ENCODE measurements at places on chromosomes 1 and 21.

DNA sequence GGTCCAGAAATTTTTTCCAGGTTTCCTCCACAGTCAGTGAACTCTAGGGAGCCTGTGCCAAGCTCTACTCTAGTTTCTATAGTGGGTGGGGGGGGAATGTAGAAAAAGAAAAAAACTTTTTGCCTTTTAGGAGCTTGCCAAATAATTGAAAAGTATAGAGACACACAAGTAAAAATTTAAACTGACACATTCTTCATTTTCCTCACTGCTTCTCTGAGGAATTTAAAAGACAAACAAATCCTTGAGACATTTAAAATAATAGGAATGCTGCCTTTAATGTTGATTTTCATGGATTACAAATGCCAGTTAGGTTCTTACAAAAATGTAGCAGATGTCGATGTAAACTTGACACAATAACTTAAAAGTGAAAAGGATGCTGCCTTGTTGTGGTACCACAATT, 241.9 kb downstream of the DNM3 start:
- DNase-seq: no peak

- DNase-seq: no peak
Measured at GRCh38 chr1:227776331-227776771, 39.1 kb upstream of the PRSS38 start.

GRCh38 chr1:64851664-64852063, 106.8 kb downstream of the RAVER2 start:
- DNase-seq: no peak

DNA sequence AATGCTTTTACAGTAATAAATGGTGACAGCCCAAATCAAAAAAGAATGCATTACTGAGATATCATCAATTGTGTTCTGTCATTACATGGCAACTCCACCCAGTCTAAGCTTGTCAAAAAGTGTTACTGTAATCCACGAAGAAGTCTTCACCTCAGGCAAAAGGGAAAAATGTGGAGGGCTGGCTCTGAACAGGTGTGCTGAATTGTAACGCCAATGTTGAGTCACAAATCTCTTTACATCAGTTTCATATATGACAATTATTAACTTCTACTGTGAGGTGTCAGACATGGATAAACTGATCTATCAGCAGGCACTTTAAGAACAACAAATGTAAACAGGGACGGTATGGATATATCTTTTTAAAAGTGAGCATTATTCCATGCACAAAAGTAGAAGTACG, 98.5 kb upstream of the DMRTA2 start:
- DNase-seq: no peak

DNA sequence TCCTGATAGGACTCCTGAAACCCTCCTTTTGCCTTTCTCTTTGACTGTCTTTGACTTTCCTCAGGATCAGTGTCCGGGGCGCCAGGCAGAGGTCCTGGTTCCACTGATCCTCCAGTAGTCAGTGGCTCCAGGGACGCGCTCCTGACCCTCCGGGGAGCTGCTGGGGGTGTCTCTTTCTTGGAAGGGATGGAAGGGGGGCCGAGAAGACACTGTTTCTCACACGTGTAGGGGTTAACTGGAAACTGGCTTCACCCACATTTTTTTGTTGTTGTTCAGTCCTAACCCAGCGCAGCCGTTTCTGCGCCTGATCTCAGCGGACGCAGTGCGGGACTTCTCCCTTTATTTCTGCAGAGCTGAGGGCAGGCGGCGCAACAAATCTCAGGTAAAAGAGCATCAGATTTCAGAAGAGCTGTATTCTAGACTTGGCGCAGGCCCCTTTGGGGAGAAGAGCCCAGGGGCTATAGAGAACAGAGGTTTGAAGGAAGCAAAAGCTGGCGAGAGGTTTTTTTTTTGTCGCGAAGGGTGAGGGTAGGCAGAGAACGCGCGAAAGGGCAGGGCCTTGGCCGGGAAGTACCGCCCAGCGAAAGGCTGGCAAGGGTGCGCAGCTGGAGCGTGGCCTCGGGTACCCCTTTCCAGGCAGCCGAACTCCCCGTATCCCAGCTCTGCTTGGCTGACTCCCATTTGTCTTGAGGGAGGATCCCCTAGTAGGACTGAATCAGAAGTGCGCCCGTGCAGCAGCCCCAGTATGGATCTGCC, 4.3 kb upstream of the LHX9 start:
- DNase-seq: no peak

- DNase-seq: no peak
Measured at GRCh38 chr1:64161357-64161941, 42.0 kb upstream of the UBE2U start.

DNA sequence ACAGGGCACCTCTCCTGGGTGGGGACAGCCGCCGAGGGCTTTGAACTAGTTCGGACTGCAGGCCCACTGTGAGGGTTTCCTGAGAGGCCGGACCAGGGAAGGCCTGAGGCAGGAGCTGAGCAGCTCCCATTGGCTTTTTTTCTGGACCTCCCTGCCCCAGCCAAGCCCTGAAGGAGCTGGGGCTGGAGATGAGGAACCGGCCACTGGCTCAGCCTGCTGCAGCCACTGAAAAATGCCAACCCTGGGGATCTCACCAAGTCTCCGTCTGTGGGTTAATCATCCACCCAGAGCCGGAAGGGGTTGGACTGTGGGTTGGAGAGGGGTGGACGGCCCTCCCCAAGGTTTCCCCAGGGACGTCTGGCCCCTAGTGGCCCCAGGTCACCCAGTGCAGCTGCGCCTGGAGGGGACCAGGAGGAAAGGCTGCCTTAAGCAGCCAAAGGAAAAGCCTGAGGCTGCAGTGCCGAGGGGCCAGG, 2.5 kb downstream of the VWA1 start:
- DNase-seq: no peak

GRCh38 chr1:101264697-101265096, 27.9 kb downstream of the S1PR1 start:
- DNase-seq: peak; percentile 45

DNA sequence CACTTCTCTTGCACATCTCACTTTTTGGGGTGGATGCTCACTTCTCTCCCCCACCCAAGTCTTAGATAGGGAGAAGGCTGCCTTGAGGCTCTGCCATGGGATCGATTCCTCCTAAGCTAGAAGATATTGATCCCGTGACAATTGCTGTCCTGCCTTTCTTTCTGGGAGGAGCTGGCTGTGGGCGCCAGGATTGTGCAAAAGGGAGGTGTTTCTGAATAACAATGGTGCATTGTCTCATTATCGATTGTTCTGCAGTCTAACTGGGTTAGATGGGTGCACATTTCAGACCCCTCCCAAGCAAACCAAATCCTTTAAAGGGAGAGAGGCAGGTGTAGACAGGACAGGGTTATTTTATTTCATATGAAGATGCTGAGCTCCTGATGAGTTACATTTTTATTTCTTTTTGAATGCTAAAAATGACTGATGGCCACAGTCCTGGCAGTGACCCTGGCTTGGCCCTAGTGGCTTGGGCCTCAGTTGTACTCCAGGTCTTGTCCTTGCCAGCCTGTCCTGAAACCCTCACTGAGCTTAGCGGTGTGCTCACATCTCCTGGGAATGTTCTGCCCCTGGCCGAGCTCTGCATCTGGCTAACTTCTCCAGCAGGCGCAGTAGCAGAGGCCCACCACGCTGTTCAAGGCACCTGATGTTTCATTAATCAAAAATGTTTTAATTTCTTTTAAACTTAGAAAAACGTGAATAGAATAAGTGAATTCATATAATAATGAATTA, 99.0 kb upstream of the KAZN start:
- no peak for DNase-seq

GRCh38 chr1:60213253-60213652, 139.7 kb upstream of the C1orf87 start:
- DNase-seq: no peak

- no peak for DNase-seq
Measured at GRCh38 chr1:99281105-99281504, 16.8 kb downstream of the PLPPR4 start.

- DNase-seq: no peak
Measured at GRCh38 chr1:65211331-65211730, 63.3 kb downstream of the AK4 start.

GRCh38 chr1:238489006-238489405, 598.3 kb upstream of the ZP4 start:
- DNase-seq: no peak

DNA sequence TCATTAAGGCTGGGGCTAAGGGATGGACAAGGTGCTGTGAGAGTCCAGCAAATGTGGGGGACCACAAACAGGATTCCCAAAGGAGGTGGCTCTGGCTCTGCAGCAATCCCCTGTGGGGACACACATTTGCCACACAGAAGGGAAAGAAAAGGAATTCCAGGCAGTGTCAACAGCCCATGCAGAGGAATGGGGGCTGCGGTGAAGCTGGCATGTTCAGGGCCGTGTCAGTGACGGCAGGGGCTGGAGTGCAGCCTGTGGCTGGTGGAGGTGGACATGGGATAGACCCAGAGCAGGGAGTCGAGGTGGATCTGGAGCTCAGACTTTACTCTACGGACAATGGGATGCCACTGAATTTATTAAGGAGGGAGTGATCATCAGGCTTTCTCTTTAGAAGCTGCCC, 183.2 kb downstream of the TRABD2B start:
- no peak for DNase-seq

- DNase-seq: no peak
Measured at GRCh38 chr21:16162953-16163352, 433.2 kb downstream of the USP25 start.

- peak; percentile 31 for DNase-seq
Measured at GRCh38 chr1:47578026-47578720, 140.3 kb downstream of the FOXD2 start.

- no peak for DNase-seq
Measured at GRCh38 chr1:24032981-24033380, 52.9 kb upstream of the SRSF10 start.

DNA sequence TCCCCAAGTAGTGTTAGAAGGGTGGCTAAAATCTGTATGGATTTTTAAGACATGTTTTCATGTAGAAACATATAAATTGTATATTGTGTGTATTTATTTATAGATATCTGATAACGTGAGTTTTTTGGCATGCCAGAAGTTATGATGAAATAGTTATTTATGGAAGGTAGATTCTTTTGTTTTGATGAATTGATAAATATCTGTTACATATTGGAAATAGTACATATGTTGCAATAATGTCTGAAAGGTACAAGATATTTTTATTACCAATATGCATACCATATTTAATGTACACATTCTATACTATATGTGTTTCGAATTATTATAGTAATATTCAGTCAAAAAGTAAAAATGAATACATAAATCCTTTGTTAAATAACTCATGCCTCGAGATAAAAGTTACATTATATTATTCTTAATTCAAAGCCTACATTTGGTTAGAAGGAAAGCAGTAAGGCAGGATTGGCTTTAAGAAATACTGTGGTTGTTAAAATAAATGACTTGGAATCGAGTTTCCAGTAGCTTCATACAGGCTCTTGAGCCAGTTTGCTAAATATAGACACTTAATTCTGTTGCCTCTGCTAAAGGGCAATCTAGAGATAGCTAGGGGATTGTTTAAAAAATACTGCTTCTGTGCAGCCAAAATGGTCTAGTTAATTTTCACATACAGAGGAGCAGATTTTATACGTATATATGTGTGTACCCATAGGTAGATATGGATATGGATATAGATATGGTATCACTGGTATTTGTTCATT, 1175.1 kb upstream of the B3GALT2 start:
- DNase-seq: no peak

- DNase-seq: peak; percentile 43
Measured at GRCh38 chr1:107142140-107142542, 1.3 kb downstream of the NTNG1 start.

- no peak for DNase-seq
Measured at GRCh38 chr1:214028649-214029406, 41.1 kb downstream of the PROX1 start.

- no peak for DNase-seq
Measured at GRCh38 chr21:39288987-39289386, 24.4 kb downstream of the BRWD1 start.

DNA sequence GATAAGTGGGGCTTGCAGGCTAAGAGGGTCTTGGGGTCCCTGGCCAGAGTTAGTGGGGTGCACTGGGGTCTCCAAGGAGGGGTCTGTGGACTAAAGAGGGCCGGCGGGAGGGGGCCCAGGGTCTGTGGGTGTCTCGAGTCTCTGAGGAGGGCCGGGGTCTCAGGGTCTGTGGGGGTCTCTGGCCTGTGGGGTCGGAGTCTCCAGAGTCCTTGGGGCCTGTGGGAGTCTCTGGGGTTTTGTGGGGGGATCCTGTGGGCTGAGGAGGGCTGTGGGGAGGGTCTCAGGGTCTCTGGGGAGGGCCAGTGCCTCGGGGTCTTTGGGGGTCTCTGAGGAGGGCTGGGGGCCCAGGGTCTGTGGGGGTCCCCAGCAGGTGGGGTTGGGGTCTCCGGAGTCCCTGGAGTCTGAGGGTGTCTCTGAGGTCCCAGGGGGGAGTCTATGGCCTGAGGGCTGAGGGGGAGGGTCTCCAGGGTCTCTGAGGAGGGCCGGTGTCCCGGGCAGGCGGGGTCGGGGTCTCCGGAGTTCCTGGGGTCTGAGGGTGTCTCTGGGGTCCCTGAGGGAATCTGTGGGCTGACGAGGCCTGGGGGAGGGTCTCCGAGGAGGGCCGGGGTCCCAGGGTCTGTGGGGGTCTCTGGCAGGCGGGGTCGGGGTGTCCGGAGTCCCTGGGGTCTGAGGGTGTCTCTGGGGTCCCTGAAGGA, 628 bp upstream of the PLEKHM2 start:
- DNase-seq: no peak

DNA sequence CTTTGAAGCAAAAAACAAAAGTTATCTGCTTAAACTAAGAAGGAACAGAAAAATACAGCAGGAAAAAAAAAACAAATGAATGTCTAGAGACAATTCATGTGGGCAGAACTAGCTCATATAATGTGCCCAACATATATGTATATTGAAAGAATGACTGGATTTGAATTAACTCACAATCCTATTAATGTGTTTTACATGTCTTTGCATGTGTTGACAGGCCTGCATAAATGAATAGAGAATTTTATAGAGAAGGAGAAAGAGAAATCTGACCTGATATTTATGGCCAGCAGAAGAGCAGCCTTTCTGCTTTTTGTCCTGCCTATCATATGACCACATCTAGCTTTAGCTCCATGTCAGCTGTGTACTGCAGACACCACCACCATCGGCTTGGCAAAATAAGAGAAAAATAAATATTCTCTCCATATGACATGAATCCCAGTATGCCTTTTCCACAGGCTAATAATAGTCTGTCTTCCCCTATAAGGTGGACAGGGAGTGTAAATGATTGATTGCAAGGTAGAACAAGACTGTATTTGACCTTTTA, 171.5 kb upstream of the PALMD start:
- no peak for DNase-seq

- no peak for DNase-seq
Measured at GRCh38 chr1:173367136-173367535, 110.0 kb upstream of the PRDX6 start.

- DNase-seq: no peak
Measured at GRCh38 chr1:216805953-216806352, 82.7 kb upstream of the ESRRG start.

DNA sequence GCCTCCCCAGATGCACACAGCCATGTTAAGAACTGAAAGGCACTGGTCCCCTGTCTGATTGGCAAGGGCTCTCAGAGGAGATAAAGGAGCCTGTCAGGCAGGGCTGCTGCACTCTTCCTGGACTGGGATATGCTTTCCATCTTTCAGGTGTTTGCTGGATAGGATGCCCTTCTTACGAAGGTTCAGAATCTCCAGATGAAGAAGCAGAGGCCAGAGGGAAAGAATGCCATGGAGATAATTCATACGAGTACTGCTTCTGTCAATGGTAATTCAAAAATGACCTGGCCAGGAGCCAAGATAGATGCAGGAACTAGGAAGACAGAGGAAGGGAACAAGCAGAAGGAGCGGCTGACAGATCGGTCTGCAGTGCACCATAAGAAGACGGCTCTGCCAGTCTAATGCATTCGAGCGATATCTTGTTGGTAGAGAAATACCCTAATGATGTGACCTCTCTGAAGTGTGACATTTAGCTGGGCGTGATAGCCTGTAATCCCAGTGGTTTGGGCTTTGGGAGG, 16.6 kb upstream of the ATP2B4 start:
- no peak for DNase-seq

Data from LoVo (cell line).